ENCODE measurements at places on chromosomes 3 and 15.

DNA sequence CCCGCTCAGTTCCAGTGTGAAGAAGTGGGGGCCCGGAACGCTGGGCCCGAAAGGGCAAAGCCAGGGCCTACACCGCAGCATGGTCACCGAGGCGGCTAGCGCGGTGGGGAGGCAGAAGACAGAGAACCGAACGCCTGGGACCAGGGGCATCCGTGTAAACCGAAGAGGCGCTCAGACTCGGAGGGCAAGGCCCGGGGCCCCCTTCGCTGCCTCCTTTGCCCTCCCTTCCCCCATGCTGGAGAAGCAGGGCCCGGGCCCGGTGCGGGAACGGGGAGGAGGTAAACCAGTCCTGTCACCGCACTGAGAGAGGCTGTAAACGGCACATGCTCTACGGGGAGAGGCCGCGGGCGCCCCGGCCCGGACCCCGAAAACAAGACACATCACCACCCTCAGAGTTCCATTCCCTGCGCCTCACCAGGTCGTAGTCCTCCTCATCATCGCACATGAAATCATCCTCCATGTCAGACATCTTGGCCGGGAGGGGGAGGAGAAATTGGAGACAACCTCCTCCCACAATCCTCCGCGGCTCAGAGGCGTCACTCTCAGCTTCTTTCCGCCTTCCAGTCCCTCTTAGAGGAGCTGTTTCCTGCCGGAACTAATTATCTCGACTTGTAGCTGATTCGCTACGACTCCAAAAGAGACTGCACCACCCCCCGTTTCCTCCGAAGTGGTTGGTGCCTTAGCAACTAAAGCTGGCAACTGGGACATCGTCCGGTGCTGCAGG lies at the start of gene COPS2:
Gene COPS2 (minus strand): TSS at position 490 of the 724 bp plus-strand sequence. CDS start 21 bp downstream, at position 469.
- DNase-seq = peak; percentile 99

DNA sequence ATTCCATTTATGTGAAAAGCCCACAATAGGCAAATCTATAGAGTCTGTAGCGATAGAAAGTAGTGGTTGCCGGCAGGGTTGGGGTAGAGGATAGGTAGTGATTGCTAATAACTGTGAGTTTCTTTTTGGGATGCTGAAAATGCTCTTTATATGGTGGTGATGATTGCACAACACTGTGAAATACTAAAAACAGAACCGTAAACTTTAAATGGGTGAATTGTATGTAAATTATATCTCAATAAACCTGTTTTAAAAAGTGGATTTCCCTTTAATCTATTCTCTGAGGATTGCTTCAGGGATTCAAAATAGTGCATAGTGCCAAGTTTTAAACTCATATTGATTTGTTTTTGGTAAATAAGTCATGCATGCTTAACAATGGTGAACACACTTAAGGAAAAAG lies 140.2 kb downstream of the LPP start:
- no peak for DNase-seq

DNA sequence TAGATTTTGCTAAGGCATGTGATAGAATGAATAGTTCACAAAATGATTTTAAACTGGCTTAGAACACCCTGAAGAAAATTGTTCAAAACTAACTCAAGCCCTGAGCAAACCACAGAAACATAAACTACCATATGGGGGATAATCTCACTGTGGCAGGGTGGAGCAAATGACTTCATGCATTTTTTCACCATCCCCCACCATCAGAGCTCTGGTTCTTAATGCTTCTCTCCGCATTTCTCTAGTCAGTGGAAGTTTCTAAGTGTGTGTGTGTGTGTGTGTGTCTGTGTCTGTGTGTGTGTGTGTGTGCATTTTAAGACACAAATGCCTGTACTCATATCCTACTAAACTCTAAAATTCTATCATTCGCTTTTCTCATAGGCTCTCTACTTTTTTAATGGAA lies 107.1 kb upstream of the PHLDB2 start:
- no peak for DNase-seq

GRCh38 chr15:101113114-101114005 lies 138.5 kb downstream of the CHSY1 start:
- DNase-seq = no peak

DNA sequence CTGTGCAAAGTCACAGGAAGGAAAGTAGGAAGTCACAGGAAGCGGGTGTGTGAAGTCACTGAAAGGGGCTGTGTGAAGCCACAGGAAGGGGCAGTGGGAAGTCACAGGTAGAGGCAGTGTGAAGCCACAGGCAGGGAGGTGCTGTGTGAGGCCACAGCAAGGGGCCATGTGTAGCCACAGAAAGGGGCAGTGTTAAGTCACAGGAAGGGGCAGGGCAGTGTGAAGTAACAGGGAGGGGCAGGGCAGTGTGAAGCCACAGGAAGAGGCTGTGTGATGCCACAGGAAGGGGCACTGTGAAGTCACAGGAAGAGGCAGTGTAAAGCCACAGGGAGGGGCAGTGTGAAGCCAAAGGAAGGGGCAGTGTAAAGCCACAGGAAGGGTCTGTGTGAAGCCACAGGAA lies 36.5 kb downstream of the GASK1A start:
- DNase-seq = no peak

DNA sequence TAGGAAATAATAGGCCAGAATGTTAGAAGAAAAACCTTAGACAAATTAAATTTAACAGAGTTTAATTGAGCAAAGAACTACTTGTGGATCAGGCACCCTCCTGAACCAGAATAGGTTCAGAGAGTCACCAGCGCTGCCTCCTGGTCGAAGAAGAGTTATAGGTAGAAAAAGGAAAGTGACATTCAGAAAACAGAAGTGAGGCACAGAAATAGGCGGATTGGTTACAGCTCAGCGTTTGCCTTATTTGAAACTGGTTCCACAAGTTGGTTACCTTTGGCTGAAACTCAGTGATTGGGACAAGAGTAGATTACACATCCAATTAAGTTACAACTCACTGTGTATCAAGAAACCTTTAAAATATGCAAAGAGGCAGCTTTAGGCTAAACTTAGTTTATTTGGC lies 4.4 kb downstream of the AADAC start:
- no peak for DNase-seq
